OCI-LY7 (cell line): ENCODE measurements at places on chromosomes 7 and 10.

DNA sequence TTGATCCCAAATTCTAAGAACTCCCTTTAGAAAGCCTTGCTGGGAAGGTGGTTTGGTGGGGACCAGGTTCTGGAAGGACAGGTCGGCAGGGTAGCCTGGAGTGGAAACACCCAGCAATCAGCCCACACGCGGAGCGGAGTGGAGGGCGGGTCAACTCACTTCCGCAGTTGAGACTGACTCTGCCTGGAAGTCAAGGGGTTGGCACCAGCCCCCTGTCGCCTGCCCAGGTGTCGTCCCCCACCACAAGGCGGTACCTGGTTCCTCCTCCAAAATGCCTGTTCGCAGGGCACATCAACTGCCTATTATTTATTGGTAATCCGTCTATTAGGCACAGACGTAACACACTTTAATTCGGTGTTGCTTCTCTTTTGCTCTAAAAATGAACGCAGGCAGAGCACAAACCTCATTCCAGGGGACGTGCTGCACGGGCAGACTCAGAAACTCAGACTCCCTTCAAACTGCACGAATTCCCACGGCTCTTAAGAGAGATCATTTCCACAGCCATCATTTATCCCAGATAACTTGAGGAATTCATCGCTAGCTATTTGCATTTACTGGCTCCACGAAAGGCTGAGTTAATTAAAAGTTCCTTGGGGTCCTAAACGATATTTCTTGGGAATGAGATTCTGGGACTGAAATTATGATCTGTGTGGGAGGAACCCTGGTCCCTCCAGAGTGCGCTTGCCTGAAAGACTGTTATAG lies 248.2 kb upstream of the PPP2R2D start:
- DNase-seq, result no peak

DNA sequence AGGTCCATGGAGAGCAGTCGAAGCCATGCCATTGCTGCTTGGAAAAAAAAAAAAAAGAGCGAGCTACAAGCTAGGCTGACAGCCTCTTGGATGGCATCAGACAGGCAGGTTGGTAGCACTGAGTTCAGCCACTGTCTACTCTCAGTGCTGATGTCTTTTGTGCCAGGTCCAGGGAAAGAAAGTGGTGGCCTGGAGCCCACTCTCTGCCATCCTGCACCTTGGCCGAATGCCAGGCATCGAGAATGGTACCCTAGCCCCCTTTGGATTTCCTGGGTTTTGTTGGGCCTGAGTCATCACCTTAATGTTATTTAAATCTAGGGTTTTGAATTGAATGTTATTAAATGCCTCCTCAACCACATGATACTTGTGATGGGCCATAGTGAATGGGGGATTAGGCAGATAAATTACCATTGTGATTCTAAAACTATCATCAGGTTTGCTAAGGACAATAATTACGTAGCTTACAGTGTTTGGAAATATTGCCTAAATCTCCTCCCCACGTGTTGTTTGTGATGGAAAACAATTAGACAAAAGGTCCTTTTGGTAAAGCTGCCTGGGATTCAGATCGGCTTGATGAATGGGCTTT lies 195.7 kb upstream of the GPR26 start:
- DNase-seq, result no peak

DNA sequence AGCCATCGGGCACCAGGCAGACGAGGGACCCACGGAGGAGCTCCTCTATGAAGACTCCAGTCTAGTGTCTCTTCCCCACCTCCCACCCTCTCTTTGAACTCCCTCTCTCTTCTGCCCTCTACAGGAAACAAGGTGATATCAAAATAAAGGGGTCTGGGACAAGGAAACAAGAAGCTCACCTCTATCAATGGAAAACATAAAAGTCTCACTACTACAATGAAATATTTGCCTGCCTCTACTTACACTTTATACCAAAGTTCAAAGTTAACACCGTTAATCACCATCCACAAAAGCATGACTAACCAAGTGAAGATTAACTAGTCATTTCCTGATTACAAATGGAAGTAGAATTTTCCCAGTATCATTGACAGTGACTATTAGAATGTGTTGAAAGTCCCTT lies 82.2 kb downstream of the PARD3 start:
- peak; percentile 11 for DNase-seq

DNA sequence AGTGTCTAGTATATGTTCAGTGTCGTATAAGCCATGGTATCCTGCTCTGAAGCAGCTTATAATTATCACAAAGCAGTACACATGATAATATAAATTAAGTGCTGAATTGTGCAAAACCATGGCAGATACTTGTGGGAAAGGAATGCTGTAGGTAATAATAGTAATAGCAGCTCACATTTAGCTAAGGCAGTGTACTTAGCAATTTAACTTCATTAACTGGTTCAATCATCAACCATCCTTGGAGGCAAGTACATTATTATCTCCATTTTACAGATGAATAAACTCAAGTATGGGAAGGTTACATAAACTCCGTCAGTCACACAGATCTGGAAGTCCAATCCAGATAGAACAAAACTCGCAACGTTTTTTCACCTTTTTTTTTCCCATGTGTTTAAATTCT lies 21.6 kb upstream of the RNF148 start:
- no peak for DNase-seq

DNA sequence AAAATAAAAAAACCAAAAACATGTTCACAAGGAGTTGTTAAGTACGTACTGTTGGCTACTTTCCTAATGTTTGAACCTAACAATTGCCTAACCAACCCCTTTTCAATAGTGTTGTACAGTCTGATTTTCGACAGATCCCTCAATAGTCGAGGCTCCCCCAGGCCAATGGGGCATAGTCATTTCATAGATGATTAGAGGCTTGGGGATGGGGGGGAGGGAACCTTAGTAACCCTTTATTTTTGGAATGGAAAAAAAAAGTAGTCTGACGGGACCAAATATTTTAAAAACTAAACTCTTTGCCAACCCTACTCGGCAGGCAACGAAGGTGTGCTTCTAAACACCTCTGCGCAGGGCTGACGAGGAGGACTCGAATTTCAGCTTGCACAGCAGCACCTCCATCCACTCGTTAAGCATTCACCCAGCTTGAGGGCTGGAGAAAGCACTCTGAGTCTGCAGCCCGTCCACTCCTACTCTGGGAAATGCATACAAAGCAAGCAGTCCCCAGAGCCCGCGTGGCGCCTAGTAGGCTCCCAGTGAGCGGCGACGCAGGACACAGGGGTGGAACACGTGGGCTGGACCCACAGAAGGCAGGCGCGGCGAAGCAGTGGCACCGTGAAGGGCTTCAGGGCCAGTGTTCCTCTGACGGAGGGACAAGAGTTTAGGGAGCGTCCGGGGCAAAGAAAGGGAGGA lies 899 bp downstream of the PUS7 start:
- peak; percentile 51 for DNase-seq

DNA sequence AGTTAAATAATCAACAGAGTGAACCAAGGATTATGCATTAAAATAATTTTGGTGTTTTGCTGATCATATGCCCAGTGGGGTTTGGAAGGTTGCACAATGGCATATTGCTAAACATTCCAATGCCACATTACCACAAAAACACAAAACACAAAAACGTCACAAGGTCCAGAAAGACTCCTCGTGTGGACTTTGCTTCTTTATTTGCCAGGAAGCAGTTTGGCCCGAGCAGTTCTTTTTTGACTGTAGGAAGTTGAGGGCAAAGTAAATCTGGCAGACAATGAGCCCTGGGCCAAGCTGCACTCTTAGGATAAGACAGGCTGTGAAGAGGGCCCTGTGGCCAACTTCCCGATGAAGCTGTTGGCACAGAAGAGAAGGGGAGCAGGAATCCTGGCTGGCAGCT lies 39.2 kb upstream of the SLC35B4 start:
- DNase-seq, result no peak

GRCh38 chr10:16966991-16967865 lies 150.0 kb upstream of the RSU1 start:
- DNase-seq, result no peak
